ENCODE measurements at places on chromosomes 2 and 18.

GRCh38 chr18:74748809-74749208, 151.1 kb downstream of the ZNF407 start:
- no peak for DNase-seq

DNA sequence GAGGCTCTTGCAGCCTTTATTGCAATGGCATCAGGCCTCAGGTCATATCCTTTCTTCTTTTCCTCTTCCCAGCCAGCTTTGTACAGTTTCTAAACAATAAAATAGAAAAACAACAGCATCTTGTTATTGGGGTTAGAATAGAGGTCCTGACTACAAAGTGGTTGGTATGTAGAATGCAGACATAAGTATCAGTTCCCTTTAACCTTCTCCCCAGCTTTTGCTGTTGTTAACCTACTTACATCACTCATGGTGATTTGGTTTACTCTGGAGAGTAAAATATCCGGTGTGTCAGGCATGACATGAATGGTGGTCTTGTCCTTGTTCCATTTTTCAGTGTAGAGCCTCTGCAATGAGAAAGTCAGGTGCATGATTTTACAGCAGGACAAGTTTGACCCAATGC, 69.8 kb downstream of the NEB start:
- peak; percentile 38 for DNase-seq

DNA sequence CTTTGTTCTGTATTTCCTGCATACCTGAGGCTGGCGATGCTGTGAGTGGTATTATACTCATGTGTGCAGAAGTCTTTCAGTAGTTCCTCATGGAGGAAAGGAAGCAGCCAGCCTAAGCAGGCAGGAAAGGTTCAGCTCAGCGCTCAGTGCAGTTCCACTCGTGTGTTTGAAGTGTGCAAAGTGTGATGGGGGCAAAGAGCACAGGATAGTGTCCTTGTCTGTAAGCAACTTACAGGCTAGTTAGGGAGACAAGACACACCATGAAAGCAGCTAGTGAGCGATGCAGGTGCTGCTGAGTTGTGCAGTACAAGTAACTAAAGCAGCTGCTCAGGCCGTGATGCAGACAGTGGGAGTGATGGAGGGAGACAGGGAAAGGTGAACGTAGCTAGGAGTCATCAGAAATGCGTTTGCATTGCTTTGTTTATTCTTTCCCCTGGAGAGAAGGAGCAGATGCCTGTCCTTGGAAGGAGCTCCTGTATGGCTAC, 146.2 kb downstream of the LDLRAD4 start:
- no peak for DNase-seq

GRCh38 chr2:186559848-186560247, 30.0 kb upstream of the ITGAV start:
- DNase-seq = peak; percentile 70

- peak; percentile 85 for DNase-seq
Measured at GRCh38 chr2:84924173-84925106, 19.0 kb downstream of the TMSB10 start.

GRCh38 chr2:127121776-127122176, 14.8 kb upstream of the BIN1 start:
- DNase-seq = no peak

- no peak for DNase-seq
Measured at GRCh38 chr2:33437297-33437696, 39.2 kb upstream of the RASGRP3 start.

All from GM12865 (cell line).